ENCODE measurements at places on chromosomes 5 and 9.

DNA sequence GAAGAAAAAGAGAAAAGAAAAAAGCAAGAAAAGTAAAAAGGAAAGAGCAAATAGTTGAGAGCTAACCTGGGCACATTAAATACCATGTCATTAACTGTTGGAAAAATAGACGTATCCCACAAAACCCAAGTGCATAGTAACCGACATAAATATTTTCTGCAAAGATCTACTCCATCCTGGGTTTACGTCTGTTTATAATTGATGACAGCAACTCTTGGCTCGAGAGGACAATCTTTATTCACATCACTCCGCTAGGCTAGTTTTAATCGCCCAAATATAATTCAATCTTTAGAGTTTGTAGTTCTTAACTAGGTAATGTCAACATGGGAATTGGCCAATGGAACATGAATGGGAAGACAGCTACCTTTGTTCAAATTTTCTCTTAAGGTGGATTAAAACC is 321.7 kb upstream of the TNC start:
- no peak for DNase-seq

GRCh38 chr5:119570910-119571309 is 58.4 kb upstream of the FAM170A start:
- no peak for DNase-seq

- no peak for DNase-seq
These were observed 130.1 kb downstream of the MRPL36 start for GRCh38 chr5:1669276-1670155.

- no peak for DNase-seq
These were observed 513.5 kb downstream of the DMAC1 start for GRCh38 chr9:7286101-7286500.

Data from amniotic epithelial cell (primary cell).